ENCODE measurements at places on chromosomes 6 and 20. TPM values are rescaled to one million over a fixed set of nuclear protein-coding genes. Genes with fewer than 3 reads are reported as not detected.

The C20orf144 gene
- total RNA-seq: 0.08 TPM

The FLRT3 gene
- 2.6 TPM for total RNA-seq

The VPS52 gene
- total RNA-seq: 14.2 TPM

The MUCL3 gene
- total RNA-seq: 0.15 TPM

The GGT7 gene
- 7.8 TPM for total RNA-seq

The KCNQ5 gene
- 1.4 TPM for total RNA-seq

The ABHD16B gene
- total RNA-seq: not detected

The TBXT gene
- not detected for total RNA-seq

The SRMS gene
- 0.14 TPM for total RNA-seq

The MOG gene
- not detected for total RNA-seq

The SPATA25 gene
- total RNA-seq: 0.50 TPM

The ISM1 gene
- total RNA-seq: 0.18 TPM

The PDYN gene
- not detected for total RNA-seq

The FRMD1 gene
- 0.05 TPM for total RNA-seq

The RSPH9 gene
- 0.29 TPM for total RNA-seq

The PLA2G7 gene
- not detected for total RNA-seq

The GABBR1 gene
- total RNA-seq: 2.4 TPM

The OTOR gene
- total RNA-seq: not detected

The C6orf52 gene
- 1.7 TPM for total RNA-seq

The SLC26A8 gene
- total RNA-seq: not detected

The LCA5 gene
- 0.39 TPM for total RNA-seq

The PCSK2 gene
- not detected for total RNA-seq

The FHL5 gene
- not detected for total RNA-seq

The GPLD1 gene
- total RNA-seq: 0.45 TPM

The GNAS-AS1 gene
- total RNA-seq: not detected

The SSR1 gene
- total RNA-seq: 80.5 TPM

The TRIM31 gene
- total RNA-seq: 0.69 TPM

The SGK2 gene
- total RNA-seq: 7.0 TPM

The DZANK1 gene
- total RNA-seq: 2.0 TPM

The PERP gene
- 70.0 TPM for total RNA-seq

The MRAP2 gene
- total RNA-seq: 1.9 TPM

The CCN6 gene
- total RNA-seq: not detected

The PSORS1C2 gene
- not detected for total RNA-seq

The SNPH gene
- 3.1 TPM for total RNA-seq
